NCI-H526 (cell line): ENCODE measurements at places on chromosomes 6 and 20.

DNA sequence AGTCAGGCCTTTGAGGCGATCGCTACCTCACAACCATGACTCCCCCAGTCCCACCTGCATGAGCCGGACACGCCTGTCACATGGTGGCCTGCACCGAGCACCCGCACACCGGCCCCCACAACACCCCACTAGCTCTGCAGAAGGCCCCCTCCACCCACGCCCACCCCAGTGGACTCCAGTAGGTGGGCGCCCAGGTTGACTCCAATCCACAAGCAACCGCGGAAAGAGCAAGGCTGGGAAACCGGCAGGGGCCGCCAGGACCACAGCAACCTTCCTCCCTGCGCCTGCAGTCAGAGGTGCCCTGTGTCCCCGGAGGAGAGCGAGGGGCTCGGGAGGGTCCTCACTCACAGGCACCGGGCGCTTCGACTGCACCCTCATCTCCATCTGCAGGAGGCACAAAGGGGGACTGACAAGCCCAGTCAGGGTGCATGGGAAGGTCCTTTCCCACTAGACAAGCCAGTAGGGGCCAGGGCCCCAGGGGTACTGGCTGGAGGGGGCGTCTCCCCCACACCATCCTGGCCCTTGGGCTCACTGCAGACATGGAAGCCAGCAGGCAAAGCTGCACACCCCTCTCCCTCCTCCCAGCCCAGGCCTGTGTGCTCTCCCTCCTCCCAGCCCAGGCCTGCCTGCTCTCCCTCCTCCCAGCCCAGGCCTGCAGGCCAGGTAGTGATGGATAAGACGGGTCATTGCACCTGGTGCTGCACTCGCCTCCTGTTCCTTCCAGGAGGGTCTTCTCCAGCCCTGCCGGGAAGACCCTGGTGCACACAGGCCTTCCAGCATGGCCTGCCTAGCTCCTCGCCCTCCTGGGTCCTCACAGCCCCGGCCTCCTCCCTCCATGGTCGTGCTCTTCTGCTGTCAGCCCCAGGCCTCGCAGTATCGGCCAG is 137.2 kb downstream of the DLL1 start:
- DNase-seq = no peak

- DNase-seq = no peak
Measured at GRCh38 chr6:130929036-130929678, 102.0 kb downstream of the SMLR1 start.

DNA sequence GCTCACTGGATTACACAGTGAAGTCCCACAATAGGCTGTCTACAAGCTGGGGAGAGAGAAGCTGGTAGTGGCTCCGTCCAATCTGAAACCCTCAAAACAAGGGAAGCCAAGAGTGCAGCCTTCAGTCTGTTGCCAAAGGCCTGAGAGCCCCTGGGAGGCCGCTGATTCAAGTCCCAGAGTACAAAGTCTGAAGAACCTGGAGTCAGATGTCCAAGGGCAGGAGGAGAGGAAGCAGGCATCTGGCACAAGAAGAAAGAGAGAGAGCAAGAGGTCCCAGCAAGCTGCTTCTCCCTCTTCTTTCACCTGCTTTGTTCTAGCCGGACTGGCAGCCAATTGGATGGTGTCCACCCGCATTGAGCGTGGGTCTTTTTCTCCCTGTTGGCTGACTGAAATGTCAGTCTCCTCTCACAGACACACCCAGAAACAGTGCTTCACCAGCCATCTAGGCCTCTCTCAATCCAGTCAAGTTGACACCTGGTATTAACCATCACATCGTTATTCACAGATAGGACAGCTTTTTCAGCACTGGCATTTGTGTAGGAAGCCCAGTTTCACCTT is 51.2 kb downstream of the CRYBG1 start:
- no peak for DNase-seq

GRCh38 chr20:46398963-46399362 is 7.5 kb downstream of the ELMO2 start:
- no peak for DNase-seq

- peak; percentile 86 for DNase-seq
Measured at GRCh38 chr6:160992061-160992979, 751 bp downstream of the MAP3K4 start.

GRCh38 chr6:52976149-52976548 is 18.9 kb downstream of the GSTA4 start:
- no peak for DNase-seq

GRCh38 chr6:150499882-150500312 is 99.8 kb upstream of the PLEKHG1 start:
- no peak for DNase-seq

GRCh38 chr20:10857352-10858070 is 183.7 kb upstream of the JAG1 start:
- no peak for DNase-seq

DNA sequence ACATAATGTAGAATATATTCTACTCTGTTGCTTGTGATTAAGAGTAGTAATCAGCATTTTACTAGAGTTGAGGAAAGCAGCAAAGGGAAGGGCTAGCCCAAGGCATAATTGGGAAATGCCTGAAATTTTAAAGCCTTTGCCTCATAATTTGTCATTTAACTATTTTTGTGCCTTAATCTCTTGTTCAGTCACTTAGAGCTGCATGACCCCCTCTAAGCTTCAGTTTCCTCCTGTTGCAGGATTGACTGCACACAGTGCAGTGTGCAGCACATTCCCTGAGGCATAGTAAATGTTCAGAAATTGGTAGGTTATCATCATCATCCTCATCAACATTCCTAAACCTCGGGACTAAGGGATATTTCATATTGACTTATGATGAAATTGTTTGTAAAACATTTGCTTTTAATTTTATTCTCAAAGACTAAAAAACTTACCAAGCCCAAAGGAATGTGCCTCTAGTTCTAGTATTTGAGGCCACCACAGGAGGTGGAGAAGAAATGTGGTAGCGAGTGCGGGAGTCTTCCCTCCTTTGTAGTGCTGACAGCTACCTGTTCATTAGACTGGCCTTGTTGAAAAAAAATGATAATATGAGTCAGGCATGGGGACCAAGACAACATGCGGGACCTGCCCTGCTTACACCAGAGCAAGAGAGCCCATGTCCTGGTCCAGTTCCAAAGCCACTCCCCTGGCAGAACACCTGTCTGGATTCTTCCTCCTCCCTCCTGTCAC is 14.8 kb upstream of the TENT5A start:
- DNase-seq = no peak

DNA sequence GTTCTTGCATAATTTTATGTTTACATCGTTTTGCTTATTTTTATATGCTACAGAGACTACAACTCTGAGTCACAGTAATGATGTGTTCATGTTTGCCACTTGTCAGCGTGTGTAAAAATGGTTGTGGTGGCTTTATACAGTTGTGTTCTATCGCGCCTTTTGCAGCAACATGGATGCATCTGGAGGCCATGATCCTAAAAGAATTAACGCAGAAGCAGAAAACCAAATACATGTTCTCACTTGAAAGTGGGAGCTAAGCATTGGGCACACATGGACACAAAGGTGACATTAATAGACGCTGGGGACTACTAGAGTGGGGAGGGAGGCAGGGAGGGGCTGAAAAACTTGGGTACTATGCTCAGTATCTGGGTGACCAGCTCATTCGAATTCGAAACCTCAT is 996 bp upstream of the SEC23B start:
- DNase-seq = peak; percentile 22

DNA sequence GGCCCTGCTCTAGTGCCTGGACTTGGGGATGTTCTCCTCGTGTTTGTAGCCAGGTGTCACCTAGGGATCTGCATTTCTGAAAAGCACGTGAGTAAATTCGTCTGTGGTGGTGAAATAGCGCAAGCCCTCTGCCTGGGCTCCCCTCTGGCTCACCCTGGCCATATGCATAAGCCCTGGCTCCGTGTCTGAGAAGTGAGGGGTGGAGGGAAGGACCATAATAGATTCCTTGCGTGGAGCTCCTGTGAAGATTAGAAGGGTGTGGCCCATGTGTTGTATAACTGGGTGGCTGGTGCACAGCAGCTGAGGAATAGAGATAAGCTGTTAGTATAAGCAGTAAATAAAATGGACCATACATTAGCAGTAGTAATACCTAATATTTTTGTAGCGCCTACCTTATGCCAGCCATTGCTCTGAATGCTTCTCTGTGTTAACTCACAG is 4.8 kb downstream of the BCAS1 start:
- no peak for DNase-seq

GRCh38 chr6:135944120-135944519 is 92.6 kb downstream of the PDE7B start:
- DNase-seq = no peak

DNA sequence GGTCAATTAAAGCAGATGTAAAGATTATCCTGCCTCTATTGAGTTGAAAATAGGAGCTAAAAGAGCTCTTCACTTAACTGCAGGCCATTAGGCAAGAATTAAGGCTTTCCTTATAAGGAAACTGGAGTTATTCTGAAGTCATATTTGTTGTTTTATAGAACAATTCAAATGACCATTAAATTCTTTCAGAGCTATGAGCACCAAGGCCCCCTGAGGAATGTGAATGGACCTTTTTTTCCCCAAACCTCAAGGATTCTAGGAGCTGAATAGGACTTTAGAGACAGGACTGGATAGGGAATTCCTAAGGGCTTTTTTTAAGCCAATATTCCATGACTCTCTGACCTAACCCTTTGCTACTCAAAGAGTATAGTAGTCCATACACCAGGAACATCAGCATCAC is 565.7 kb upstream of the BTBD3 start:
- DNase-seq = no peak

DNA sequence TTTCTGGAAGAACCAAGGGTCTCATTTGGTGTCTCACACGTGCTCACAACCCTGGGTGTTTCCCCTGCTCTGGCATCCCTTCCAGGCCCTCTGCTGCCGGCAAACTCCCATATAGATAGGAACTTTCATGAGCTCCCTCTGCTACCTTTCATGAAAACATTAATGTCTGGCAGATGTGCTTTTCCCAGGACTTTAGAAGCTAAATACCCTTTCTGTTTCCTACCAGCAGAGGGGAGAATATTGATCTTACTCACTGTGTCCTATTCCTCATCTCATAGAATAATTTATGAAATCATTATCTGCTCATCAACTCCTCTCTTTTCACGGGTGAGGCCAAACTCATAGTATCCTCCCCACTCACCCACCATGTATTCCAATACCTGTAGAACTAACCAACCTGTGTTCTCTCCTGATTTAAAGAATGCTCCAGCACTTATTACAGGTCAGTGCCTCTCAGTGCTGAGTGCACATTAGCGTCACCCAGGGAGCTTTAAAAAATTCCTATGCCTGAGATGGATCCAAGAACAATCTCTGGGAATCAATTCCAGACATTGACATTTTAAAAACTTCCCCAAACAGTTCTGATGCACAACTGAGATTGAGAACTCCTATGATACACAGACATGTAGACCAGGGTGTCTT is 298.5 kb upstream of the JAG1 start:
- DNase-seq = no peak

GRCh38 chr6:31652925-31653724 is 664 bp upstream of the BAG6 start:
- DNase-seq = peak; percentile 97

DNA sequence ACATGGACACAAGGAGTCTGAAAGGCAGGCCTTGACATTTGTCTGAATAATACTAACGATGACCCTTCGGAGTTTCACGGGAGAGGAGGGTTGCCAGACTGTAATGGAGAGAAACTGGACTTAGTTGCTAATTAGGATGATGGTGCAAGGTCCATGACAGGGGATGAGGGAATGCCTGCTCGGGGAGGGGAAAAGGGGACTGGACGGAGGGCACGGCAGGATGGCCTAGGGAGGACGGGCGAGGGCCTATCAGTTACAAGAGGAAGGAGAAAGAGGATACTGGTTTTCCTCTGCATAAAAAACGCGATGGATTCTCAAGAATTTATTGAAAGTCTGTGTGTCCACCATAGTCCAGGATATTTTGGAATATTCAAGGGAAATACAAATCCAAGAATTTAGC is 42.7 kb downstream of the IRAK1BP1 start:
- no peak for DNase-seq

DNA sequence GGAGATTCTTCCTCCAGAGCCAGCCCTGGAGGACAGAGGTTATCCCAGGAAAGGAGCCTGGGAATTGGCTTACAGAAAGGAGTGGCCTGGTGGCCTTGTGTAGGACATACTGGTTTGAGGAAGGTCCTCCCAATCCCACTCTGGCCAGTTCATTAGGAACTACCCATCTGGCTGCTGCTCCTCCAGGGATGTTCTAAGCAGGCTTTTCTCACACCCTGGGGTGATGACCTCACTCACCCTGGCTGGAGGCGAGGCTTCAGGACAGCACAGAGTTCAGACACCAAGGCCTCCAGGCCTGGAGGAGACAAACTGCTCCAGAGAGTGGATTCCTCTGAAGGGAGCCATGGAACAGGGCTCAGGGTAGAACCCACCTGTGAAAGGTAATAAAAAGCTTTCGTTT is 8.9 kb downstream of the GNMT start:
- DNase-seq = no peak

DNA sequence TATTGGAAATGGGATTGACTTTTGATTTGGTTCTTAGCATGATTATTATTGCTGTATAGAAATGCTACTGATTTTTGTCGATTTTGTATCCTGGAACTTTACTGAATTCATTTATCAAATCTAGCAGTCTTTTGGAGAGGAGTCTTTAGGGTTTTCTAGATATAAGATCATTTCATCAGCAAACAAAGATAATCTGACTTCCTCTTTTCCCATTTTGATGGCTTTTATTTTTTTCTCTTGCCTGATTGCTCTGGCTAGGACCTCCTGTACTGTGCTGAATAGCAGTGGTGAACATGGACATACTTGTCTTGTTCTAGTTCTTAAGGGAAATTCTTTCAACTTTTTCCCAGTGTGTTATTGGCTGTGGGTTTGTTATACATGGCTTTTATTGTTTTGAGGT is 64.6 kb downstream of the ZC2HC1B start:
- DNase-seq = no peak

- no peak for DNase-seq
Measured at GRCh38 chr6:55704421-55704820, 125.4 kb upstream of the HMGCLL1 start.

DNA sequence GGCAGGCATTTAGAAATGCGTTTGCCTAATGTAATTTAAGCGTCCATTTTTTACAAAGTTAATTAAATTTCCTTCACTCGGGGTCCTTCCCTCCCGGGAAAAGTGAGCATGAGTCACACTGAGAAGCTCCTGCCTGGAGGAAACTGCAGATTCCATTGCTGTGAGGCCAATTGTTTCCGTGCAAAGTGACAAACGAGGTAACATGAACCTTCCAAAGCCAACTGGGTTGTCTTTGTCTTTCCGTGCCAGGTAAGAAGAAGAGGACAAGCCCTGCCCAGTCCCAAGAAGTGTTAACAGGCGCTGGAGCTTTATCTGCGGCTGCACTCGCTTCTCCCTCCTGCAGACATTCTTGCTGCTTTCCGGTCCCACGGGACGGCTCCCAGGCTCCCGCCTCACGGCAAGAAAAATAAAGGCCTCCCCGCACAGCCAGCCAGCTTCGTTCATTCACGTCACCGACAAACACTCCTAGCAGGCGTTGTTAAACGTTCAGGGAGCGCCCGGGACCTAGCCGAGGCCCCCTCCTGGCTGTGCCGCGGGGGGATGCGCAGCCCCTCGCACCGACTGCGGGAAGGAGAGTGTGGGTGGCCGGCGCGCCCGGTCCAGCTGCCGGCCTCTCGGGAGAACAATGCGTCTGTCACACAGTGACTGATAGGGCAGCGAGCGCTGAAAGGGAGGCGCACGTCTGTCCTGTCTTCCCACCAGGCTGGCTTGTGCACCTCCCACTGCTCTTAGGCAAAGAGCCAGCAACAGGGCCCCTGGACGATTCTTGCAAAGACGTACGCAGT is 61.5 kb upstream of the HDDC2 start:
- DNase-seq = peak; percentile 34

- no peak for DNase-seq
Measured at GRCh38 chr6:55594442-55594841, 15.4 kb upstream of the HMGCLL1 start.
